ENCODE measurements at places on chromosomes 1 and 21.

GRCh38 chr21:34802180-34802899, 133.5 kb downstream of the CLIC6 start:
- DNase-seq, result no peak

DNA sequence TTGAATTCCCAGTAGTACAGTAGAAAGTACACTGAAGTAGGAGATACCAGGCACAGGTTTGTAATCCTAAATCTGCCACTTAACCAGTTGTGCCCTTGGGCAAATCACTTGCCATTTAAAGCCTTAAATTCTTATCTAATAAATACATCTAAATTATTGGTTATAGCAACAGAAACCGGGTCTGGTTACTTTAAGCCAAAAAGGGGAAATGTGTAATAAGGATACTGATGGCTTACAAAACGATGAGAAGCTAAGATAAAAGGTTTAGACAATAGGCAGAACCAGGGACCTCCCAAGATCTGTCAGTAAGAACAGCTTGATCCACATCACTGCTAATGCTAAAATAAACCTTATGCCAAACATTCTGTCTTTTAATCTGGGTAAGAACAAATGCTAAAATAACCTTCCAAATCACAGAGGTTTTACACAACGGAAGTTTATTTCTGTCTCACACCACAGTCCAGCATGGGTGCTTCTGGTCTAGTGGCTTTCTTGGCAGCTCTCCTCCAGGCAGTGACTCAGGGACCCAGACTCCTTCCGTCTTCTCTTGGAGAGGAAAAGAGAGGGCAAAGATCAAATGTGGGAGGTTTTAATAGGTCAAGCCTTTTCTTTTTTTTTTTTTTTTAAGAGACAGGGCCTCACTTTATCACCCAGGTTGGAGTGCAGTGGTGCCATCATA, 16.5 kb upstream of the ZMYM1 start:
- peak; percentile 36 for DNase-seq

GRCh38 chr1:184595596-184595995, 159.1 kb downstream of the EDEM3 start:
- DNase-seq, result peak; percentile 29

DNA sequence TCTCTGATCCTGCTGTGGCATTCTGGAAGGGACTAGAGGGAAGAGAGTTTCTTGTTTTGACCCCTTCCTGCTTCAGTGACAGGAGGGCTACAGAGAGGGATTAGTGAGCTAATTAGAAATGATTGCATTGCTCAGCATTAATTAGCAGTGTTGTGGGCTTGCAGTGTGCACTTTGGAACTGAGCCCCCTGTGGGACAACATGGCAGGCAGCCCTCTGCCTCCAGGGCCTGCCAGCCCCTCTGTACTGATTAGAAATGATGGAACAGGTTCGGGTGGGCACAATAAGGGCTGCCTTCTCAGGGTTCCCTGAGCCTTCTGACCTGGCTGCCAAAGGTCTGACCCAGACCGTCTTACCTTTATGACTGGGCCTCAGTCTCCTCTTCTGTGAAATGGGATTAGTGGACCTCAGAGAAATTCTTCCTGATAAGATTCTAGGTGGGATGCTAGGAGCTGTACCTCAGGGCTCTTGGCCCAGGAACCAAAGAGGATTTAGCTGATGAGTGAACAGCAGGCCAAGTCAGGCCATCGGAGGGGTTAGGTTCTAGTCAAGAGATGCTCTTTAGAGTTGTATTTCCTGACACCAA, 39.6 kb downstream of the TMEM53 start:
- no peak for DNase-seq

DNA sequence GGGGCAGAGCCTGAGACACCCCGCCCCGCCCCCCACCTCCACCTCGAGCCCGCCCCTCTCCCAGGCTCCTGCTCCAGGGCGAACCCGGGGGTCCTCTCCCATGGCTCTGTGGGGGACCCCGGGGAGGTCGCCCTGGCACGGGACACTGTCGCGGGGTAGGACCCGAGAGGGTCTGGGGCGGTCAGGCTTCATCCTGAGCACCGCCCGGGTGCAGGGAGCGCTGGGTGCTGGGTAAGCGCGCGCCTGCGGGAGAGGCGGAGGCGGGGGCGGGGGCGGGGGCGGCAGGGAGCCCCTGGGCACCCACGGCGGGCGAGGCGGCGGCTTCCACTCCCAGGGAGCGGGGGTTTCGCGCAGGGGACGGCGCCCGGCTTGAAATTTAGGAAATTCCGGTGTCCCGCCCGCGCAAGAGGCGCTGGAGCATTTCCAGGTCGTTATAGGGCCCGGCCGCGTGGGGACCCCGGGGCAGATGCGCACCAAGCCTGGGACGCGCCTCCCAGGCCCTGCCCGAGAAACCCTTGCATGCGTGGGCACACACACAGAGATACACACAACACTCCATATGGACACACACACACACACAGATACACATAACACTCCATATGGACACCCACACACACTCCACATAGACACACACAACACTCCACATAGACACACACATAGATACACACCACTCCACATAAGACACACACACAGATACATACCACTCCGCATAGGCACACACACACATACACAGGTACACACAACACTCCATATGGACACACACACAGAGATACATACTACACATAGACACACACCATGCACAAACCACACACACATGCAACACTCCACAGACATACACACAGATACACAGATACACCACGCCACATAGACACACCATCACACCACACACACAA, 48.7 kb upstream of the SLC19A1 start:
- no peak for DNase-seq

DNA sequence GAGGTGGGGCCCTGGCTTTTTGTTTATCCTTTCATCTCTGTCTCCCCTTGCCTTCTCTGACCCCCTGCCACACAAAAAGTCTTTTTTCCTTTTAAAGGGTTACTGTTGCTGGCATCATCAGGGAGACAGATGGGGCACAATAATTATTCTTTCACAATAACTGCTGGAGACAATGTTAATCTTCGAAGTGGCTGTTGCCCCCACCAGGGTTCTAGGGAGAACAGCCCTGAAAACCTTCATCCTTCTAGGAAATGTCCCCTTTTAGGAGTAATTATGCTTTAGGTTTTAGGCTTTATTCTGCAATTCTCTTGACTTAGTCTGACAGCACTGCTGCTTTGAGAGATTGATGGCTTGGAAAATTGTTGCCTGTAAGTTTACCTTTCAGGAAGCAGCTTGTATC, 150.0 kb downstream of the NOS1AP start:
- DNase-seq, result no peak

GRCh38 chr21:40575976-40576375, 271.0 kb downstream of the DSCAM start:
- DNase-seq, result peak; percentile 1

GRCh38 chr1:89578946-89579684, 53.8 kb upstream of the LRRC8C start:
- no peak for DNase-seq

DNA sequence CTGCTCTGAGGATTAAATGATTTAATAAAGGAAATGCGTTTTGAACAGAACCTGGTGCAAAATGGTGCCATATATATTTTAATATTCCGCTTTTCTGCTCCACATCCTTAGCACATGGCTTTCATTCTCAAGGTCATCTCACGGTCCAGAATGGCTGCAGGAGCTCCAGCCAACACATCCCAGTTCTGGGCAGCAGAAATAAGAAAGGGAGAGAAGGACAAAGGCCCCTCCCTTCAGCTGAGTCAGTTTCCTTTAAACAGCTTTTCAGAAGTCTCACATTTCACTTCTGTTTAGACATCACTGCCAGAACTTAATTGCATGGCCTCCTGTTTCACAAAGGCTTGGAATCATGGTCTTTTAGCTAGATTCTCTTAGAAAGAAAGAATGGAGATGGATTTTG, 75.2 kb upstream of the LRRN2 start:
- no peak for DNase-seq

DNA sequence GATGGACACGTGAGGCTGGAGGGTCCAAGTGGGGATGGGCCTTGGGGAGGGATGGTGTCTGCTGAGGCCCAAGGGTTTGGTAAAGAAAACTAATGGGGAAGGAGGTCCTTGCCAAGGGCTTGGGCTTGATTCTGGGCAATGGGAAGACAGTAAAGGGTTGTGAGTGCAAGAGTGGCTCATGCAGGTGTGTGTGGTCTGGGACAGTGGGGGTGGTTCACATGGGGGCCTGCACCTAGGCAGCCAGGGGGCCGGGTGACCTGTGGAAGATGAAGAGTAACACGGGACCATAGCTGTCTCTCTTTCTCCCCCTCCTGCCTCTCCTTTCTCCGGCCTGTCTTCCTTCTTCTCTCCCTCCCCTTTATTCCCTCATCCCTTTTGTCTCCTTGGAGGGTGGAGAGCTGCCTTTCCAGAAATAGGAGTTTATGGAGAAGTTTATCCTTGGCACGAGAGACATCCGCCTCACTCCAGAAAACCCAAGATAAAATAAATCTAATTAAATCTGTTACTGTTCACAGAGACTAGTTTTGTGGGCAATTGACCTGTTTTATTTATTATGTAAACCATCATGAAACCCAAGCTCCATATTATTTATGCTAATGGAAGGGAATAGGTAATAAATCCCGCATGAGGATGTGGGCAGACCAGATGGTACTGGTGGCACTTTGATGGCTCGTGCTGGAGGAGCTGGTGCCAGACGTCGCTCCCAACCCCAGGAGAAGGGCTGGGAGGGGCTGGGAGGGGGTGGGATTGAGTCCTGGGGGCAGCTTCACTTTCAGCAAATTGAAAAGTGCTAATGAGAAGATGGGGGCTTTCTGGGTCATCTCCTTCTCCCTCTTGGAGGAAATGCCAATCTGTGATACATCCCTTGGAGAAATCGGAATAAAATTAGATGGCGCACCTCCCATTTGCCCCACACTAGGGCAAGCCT, 272.9 kb upstream of the CSF3R start:
- no peak for DNase-seq

DNA sequence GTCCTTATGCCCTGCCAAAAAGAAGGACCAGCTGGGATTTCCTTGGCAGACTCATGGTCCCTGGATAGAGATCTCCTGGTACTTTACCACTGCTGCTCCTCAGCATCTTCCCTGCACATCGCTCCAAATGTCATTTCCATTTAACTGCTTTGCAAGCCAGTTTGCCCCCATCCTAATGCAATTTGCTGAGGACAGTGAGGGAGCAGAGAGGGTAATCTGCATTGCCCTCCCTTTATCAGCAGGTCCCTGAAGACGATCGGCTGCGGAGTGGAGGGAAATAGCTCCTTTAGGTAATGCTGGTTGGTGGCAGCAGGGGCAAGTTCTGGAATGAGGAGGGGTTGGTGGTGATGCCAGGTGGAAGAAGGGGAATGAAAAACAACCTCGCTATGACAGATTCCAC, 2.7 kb downstream of the PLXNA2 start:
- no peak for DNase-seq

DNA sequence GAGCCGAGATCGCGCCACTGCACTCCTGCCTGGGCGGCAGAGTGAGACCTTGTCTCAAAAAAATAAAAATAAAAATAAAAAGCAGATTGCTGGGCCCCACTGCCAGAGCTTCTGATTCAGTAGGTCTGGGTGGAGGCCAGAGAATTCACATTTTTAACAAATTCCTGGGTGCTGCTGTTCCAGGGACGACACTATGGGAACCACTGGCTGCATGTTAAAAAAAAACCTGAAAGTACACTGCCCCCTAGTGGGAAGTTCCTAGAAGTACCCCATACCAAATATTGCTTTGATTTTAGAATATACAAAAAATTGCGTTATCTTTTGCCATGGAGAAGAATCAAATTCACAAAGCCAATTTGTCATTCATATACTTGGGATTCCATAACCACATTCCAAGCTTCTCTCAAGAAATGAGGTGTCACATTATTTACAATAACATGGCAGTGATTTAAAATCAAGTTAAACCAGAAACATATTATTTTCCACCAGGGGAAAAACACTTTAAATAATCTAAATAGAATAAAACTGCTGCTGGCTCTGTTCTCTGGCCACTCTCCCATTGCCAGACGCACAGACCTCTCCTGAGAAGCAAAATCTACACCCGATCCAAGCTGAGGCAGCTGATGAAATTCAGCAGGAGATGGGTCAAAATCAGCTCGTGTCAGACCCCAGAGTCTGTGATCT, 27.4 kb downstream of the SYF2 start:
- peak; percentile 49 for DNase-seq

- no peak for DNase-seq
Observed at GRCh38 chr21:32001390-32001789, 128.6 kb downstream of the HUNK start.

GRCh38 chr1:110091791-110092190, 20.5 kb upstream of the UBL4B start:
- no peak for DNase-seq

- DNase-seq, result peak; percentile 90
Observed at GRCh38 chr1:204072931-204073836, at the start of gene SOX13. TSS of gene SOX13 (plus strand) at chr1:204073115. CDS start at chr1:204112916, 39,801 bp downstream.

DNA sequence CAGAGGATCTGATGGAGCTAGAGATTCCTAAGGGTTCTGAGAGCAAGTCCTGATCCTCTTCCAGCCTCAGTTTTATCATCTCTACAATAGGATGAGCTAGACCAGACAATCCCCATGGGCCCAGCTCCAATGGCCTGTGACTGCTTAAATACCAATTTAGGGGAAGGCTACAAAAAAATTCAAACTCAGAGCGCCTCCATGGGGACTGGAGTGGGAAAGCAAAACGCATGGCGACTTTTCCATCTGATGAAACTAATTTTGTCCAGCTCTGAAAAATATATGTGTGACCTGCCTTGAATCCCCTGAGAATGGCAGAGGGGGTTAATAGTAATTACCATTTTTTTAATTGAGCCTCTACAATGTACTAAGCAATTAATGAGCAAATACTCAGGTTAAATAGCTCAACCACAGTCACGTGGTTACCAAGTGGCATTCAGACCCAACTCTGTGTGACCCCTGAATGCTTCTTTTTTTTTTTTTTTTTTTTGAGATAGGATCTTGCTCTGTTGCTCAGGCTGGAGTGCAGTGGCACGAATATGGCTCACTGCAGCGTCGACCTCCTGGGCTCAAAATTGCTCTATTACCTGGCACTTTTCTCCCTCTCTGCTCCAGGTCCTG, 8.4 kb downstream of the EXTL1 start:
- DNase-seq, result no peak

DNA sequence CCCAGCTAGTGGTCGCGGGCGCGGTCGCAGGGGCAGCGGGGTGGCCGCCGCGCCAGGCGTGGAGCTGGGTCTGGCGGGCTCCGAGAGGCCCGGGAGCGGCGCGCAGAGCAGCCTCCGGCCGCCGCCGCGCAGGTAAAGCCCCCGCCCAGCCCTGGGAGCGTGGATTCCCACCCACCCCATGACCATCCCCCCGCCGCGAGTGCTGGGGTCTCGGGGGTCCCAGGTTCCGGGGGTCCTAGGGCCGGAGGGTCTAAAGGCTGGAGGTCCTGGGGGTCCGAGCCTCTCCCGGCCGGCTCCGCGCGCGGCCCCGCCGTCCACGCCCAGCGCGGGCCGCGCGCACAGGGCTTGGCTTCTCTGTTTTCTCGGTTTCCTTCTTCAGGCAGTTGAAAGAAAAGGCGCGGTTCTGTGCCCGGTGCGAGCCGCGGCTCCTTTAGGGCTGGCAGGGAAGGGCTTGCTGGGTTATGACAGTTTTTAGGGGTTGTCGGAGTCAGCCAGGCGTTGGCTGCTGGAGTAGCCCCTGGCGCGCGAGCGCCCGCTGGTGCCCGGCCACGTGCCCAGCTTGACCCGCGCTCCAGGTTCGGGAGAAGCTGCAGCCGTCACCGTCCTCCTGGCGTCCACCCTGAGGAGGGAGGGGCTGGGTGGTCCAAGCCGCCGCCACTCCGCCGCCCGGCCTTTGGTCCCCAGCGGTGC, 359 bp downstream of the LRRC3 start:
- peak; percentile 2 for DNase-seq
